ENCODE measurements at places on chromosomes 6 and 20.

DNA sequence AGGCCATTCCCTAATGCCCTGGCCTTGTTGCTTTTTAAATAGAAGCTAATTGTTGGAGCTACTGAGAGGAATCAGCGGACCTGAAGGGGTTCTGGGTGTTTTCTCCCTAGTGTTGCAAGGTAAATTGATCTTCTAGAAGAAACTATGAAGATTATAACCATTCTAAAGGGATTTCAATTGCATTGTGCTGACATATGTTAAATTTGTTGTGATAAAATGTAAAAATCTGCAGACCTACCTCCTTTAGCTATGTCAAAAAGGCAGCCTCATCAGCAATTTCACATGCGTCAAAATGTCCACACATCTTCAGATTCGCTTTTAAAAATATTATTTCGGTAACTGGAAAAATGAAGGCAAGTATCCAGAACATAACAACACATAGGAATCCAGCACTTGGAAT lies 44.4 kb downstream of the IYD start:
- DNase-seq, result no peak

GRCh38 chr6:75149240-75149639 lies 56.6 kb downstream of the COL12A1 start:
- no peak for DNase-seq

GRCh38 chr6:75444899-75445298 lies 48.7 kb downstream of the FILIP1 start:
- DNase-seq, result no peak

GRCh38 chr6:142174703-142175102 lies 27.6 kb downstream of the VTA1 start:
- no peak for DNase-seq

DNA sequence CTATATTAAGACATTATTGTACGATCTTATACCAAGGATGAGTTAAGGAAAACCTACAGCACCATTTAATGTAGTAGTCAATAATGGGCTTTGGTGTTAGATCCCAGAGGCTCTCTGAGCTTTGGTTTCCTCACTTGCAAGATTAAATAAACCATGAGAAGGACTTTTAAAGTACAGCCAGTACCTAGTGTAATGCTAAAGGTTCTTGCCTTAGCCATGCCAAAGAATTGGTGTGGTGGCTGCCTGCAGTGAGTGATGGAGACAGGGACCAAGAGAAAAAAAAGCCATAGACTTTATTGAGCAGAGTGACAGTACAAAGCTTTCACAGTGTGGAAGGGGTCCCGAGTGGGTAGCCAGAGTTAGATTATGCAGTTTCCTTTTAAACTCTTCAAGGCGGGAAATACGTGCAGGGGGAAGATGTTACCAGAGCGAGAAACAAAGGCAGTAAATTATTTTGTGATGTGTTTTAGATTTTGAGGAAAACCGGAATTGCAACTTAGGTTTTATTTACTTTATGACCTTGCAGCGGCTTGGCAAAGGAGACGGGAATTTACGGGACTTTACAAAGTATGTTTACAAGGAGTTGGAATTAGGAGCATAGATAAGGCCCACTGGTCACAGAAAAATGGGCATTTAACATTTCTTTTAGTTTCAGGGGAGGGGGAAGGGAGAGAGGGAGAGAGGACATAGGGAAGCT lies 100.4 kb downstream of the MYO6 start:
- DNase-seq, result no peak

GRCh38 chr6:7794509-7794908 lies 68.6 kb downstream of the BMP6 start:
- DNase-seq, result no peak

- DNase-seq, result no peak
Measured at GRCh38 chr20:36399969-36400545, 93.9 kb downstream of the DLGAP4 start.

- no peak for DNase-seq
Measured at GRCh38 chr20:62134735-62135231, 8.4 kb downstream of the PSMA7 start.

DNA sequence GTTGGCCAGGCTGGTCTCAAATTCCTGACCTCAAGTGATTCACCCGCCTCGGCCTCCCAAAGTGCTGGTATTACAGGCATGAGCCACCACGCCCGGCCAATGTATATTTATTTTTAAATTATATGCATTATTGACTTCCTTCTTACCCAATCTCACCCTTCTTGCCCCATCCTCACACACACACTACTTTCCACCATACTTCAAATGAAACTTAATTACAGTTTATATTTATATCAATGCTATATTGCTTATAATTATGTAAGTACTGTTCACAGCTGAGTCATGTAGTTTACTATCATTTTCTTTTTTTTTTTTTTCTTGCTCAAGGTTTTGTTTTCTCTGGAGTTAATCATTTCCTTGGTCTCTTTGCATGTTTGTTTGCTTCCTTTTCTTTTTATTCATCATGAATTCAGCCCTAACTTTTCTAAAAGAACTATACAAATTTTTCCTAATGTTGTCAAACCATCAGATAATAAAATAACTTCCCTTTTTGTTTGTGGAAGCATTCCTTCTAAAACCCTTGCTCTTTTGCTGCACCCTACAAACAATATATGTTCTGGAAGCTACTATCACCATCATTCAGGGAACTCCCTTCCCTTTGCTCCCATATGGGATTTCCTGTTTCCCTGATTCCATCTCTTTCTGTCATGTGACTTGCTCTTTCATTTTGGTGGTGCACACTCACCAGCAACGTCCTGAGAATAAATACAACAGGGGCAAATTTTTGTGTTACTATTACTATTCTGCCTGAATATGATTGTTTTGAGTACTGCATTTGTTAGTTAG lies 201.7 kb upstream of the SASH1 start:
- no peak for DNase-seq

- no peak for DNase-seq
Measured at GRCh38 chr20:57213924-57214323, 52.5 kb downstream of the BMP7 start.

GRCh38 chr6:45709781-45710220 lies 305.9 kb downstream of the CLIC5 start:
- DNase-seq, result no peak

DNA sequence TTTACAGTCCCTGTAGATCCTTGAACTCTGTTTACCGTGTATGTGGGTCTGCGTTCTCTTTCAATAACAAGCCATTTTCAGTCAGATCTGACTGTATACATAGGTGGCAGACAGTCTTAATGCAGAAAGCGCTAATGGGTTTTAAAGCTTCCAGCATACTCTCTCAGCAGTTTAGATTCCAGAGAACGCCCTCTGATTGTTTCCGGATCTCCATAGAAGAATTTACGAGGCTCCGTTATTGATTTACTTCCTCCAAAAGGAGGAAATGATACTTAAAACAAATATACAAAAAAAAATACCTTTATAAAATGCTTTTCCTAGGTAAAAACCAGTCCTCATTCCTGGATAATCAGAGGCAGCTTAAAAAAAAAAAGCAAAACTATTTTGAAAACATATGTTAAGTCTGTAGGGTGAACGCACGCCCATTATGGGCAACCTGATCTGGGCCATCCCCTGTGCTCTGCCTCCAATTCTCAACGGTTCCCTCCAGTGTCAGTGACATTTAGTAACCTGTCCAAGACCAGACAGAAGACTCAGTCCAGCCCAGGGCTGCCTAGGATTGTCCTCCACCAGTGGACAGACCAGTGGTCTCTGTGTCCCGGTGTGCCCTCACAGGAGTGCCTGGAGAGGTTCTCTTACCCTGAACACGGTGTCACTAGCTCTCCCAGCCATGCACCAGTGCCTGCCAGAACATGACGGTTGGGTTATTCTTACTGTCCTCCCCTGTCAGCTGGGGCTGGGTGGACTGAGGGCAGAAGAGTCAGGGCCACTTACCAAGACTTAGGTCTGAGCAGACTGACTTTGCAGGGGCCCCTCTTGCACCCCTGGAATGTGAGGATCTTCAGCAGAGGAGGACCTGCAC lies 217.3 kb downstream of the ARID1B start:
- DNase-seq, result peak; percentile 31

GRCh38 chr6:82408952-82409431 lies 45.4 kb downstream of the TPBG start:
- no peak for DNase-seq

DNA sequence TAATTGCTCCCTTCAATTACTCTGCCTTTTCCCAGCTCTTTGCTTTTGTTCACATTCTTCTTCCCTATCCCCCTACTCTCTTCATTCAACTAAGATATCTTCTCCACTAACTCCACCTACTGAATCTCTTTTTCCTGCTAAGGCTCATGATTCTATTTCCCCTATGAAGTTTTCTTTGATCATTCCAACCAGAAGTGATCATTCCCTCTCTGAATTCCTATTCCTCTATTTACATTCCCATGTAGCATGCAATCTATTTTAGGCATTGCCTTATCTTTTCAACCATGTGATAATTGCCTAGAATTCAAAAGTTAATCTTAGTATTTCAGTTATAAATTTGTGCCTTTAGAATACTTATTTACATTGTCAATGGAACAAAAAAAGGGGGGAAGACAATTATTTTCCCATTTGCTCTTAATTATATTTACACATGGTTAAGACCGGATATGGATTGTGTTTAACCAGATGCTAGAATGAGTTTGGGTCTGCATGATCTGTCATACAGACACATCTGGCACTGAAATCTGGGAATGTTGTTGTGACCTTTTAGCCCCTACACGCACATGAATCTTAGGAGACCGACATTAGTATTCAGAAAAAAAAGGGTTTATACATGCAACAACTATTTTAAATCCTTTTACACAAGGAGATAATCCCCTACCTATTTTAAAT lies 20.8 kb downstream of the MOXD1 start:
- DNase-seq, result no peak

GRCh38 chr6:161866570-161866969 lies 592.7 kb upstream of the AGPAT4 start:
- DNase-seq, result no peak

DNA sequence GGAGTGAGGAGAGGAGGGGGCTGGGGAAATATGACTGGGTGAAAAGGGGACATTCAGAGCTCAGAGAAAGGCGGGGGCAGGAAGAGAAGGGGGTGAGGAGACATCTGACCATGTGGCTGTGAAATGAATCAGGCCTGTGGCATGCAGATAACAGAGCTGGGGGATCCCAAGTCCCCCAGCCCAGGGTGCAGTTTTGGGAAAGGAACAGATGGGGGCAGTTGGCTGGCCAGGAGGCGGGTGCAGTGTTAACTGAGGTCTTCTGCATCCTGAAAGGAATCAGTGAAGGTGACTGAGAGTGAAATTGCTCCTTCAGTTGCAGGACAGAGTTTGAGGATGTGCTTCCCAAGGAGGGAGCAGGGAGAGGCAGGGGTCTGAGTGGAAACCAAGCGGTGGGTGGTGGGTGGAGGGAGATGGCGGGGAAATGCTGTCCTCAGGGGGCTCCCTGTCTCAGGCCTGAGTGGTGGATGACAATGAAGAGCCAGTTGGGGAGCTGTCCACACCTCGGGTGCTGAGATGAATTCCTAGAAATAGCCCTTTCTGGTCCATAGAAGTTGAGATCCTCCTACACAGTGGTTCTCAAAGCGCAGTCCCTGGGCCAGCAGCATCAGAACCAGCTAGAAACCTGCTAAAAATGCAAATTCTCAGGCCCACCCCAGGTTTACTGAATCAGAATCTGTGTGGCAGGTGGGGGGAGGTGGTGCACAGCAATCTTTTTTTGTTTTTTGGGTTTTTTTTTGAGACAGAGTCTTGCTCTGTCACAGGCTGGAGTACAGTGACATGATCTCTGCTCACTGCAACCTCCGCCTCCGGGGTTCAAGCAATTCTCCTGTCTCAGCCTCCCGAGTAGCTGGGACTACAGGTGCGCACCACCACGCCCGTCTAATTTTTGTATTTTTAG lies 26.0 kb upstream of the CCDC167 start:
- peak; percentile 25 for DNase-seq

DNA sequence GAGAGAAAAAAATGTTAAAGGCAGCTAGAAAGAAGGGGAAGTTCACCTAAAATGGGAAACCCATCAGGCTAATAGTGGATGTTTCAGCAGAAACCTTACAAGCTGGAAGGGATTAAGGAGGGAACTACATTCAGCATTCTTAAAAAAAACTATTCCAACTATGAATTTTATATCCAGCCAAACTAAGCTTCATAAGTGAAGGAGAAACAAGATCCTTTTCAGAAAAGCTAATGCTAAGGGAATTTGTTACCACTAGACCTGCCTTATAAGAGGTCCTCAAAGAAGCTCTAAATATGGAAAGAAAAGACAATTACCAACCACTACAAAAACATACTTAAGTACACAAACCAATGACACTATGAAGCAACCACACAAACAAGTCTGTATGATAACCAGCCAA lies 59.2 kb upstream of the SLC35F1 start:
- no peak for DNase-seq

- DNase-seq, result no peak
Measured at GRCh38 chr6:167120583-167120903, 2.4 kb upstream of the CCR6 start.

- no peak for DNase-seq
Measured at GRCh38 chr20:20643927-20644326, 68.5 kb downstream of the RALGAPA2 start.

GRCh38 chr20:51595744-51596143 lies 53.2 kb upstream of the NFATC2 start:
- no peak for DNase-seq

- peak; percentile 68 for DNase-seq
Measured at GRCh38 chr20:17617212-17617867, 47.5 kb downstream of the DSTN start.

- DNase-seq, result no peak
Measured at GRCh38 chr20:37590938-37591490, 63.3 kb upstream of the BLCAP start.

Data from HEK293T (cell line).